Pancreas (tissue), 10 donors: ENCODE measurements at places on chromosomes 5 and 9. TPM values are rescaled to one million over a fixed set of nuclear protein-coding genes. Genes with fewer than 3 reads are reported as not detected.

GRCh38 chr5:66675406-66675805, 79.2 kb downstream of the MAST4 start:
- no peak for DNase-seq

The OBP2B gene
- not detected for polyA plus RNA-seq

DNA sequence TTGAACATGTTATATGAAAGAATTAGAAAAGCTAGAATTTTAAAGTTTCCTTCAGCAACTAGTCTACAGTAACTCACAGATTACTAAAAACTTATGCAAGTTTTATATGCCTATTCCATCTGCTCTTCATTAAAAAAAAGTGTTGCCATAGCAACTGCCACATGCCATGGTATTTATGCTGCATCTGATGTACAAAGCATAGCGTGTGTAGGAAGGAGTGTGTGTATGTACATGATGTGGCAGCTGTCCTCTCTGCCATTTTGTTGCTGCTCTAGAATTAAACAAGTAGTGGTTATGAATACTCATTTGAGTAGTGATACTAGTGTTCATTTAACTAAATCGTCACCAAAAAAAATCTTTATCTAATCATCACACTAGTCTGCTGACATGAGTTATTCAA, 593.5 kb downstream of the CETN3 start:
- DNase-seq: no peak

The IL31RA gene
- 0.15 TPM for polyA plus RNA-seq

DNA sequence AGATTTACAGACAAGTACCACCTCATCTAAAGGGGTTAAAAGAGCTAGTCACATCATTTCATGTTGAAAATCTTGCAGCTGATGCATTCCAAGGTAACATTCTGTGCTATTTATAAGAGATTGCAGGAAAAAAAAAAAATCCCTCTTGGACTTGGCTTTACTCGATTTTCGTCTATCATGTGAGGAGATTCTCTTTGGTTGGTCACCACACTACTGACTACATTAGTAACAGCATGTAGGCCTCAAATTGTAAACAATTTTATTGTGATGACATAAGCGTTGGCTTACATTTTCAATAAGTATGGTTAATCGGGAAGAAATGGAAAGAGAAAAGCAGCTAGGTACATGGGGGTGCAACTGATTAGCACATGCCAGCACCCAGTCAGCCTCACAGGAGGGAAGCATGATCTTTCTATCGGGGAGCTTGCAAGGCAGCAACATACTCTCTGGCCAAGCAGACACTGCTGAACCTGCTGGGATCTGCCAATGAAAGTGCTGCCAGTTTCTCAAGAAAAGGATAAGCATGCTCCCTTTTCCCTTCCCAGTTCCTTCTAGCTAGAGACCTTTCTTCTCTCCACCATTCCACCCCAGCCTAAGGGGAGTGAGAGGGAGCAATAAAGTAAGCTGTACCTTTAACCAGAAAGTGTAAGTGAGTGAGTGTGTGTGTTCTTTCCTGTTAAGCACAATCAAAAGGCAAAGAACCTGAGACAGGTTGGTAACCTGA, 7.5 kb downstream of the NREP start:
- DNase-seq: no peak

DNA sequence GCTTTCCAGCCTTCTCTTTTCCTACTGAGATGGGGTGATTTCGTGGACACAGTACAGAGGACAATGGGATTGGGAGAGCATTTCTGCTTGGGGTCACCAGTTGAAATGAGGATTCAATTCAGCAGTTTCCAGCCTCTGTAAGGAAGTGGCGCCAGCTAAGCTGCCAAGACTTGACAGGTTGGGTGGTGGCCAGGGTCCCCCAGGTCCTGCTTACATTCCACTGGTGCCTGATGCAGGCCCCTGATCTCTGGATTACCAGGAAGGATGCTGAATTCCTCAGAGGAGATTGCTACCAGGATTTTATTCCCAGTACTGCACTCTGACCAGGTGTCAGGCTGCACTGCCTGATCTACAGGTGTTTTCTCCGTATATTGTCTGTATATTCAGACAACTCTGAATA, 119.7 kb downstream of the PSD2 start:
- no peak for DNase-seq

DNA sequence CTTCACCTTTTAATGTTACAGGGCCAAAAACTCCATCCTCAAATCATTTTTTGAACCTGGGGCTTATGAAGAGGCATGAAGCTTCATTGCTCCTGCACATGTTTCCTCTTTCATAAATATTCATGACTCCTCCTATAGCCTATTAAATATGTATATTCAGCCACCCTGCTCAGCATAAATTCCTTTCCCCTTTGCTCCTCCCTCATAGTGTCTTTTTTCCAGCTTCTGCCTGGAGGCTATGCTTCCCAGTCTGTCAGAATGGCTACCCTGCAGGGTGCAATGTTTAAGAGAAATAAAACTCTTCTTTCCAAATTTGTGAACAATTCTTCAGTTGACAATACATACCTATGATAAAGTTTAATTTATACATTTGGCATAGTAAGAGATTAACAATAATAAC, 1082.9 kb upstream of the CDH18 start:
- no peak for DNase-seq

DNA sequence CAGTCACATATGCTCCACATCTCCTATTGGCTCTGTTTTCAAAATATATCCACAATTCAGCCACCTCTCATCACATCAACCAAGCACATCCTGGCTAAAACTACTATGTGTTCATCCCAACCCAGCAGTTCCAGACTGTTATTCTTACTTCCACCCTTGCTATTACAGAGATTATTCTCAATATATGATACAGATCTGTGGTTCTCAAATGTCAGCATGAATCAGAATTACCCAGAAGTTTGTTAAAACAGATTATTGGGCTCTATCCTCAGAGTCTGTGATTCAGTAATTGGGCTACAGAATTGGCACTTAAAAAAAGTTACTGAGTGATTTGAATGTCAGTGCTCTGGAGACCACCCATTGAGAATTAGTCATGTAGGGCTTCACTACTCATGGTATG, 78.8 kb upstream of the IZUMO3 start:
- DNase-seq: no peak

GRCh38 chr9:126781186-126782052, 23.4 kb upstream of the ZBTB43 start:
- DNase-seq: peak; percentile 69

The CD14 gene
- 17.6 TPM for polyA plus RNA-seq

GRCh38 chr5:31144364-31144763, 49.1 kb upstream of the CDH6 start:
- no peak for DNase-seq

- no peak for DNase-seq
Measured at GRCh38 chr5:114305402-114306207, 56.3 kb upstream of the KCNN2 start.

DNA sequence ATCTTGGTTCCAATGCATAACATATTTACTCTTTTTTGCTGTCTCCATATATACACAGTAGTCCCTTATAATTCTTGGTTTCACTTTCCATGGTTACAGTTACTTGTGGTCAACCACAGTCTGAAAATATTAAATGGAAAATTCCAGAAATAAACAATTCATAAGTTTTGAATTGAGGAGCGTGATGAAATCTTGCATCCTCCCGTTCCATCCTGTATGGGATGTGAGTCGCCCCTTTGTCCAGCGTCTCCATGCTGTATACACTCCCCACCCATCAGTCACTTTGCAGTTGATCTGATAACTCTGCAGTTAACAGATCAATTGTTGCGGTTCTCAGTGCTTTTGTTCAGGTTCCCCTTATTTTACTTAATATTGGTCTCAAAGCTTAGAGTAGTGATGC, 11.5 kb upstream of the FAF2 start:
- DNase-seq: no peak

DNA sequence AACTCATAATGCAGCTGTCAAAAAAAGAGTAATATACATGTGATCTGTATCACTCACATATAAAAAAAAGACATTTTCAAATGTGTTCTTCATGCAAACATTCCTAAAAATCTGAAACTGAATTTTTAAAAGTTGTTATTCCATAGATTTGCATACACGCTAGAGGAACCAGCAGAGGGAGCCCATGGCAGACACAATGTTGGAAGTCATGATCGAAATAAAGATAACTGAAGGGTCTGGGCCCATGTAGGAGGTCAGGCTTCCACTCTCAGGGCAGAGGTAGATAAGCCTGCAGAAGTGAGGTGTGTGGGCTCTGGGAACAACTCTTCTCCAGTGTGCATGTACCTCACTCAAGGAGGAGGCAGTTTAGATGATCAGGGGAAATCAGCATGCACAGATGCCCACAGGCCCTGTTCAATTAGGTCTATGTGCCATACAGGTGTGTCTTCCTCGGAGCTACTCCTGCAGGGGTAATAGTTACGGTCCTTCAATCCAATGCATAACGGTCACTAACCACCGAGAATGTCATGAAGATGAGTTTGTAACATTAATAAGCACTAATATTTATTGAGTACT, 208.6 kb downstream of the EPB41L4A start:
- peak; percentile 15 for DNase-seq
